ENCODE measurements at places on chromosomes 1 and 21.

GRCh38 chr1:25682059-25682601 lies 65.5 kb downstream of the MAN1C1 start:
- DNase-seq = no peak

DNA sequence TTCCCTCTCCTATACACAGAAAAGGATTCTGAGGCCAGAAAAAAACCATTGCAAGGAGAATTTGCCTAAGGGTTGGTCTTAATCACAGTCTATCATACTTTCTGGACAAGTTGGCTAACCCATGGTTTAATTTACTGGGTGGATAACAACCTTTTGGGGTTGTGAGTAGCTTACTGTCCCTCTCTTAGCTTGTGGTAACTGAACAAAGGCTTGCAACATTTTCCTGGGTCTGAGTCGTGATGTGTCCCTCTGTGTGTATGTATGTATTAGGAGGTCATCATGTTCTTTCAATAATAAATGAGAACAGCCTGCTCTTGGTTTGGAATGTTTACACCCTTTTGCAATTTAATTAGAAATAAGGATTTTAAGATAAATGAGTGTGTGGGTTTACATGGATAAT lies 36.7 kb downstream of the PAPPA2 start:
- DNase-seq = no peak

- DNase-seq = no peak
Measured at GRCh38 chr1:89146721-89147120, 20.8 kb upstream of the GBP2 start.

DNA sequence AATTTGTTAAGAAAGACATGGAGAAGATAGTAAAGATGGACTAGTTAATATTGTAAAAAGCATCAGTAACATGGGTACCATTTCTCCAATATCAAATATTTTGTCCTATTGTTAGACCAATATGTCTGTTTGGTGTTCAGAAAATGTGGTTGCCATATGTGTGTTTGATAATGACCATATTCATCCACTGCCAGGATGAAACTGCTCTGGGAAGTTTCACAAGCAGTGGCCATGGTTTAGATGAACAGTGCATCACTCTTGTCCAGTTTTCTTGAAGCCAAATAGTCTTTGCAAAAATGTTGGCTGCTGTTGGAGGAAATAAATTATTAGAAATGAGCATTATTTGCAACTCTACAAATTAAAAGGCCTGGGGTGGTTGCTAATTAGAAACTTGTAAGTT lies 333.8 kb downstream of the NUF2 start:
- DNase-seq = no peak

DNA sequence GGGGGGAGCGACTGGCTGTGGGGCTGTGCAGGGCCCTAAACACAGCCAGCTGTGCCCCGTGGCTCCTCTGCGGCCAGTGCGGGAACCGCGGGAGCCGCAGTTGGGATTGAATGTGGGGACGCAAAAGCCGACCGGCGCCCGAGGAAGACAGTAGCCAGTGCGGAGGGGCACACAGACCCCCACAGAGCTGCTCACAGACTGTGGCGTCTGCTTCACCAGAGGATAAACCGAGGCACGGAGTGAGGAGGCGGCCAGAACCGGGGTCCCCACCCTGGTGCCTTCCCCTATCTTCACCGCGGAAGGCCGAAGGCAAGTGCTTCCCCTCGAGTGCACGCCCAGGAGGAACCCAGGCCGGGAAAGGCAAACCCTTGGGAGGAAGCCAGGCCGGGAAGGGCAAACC lies 8.7 kb upstream of the TMEM52 start:
- no peak for DNase-seq

GRCh38 chr21:42291751-42292562 lies 23.3 kb downstream of the TFF3 start:
- no peak for DNase-seq

GRCh38 chr1:85316321-85316720 lies 39.9 kb upstream of the BCL10 start:
- DNase-seq = no peak

DNA sequence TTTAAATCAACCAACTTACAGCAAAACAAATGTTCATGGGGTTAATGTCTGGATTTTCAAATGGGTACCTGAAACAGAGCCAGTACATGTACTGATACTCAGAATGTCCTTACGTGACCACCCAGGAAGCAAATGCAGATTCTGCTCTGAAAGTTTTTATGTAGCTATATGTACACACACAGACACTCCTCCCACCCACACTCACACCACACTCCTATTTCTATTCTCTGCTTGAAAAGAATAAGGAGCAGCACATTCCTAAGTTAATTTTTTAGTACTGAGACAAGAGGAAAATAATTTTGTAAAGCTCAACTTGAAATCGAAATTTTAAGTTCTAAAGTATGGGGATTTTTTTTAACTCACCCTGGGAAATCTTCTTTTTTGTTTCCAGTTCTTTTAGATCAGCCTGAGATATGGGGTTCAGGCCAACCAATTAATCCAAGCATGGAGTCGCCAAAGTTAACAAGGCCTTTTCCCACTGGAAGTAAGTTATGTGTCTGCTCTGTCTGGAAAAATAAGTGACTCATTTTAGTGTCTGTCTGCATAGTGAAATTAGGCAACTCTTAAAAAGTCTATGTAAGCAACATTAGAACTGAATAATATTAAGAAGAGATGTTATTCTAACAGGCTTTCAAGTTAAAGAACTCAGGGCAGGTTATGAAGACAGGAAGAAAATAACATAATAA lies 75.5 kb upstream of the DYNLT5 start:
- no peak for DNase-seq

GRCh38 chr1:169367096-169367685 lies 406 bp downstream of the NME7 start:
- no peak for DNase-seq

- DNase-seq = no peak
Measured at GRCh38 chr1:47181095-47181954, 8.5 kb downstream of the PDZK1IP1 start.

- no peak for DNase-seq
Measured at GRCh38 chr1:27379564-27380122, 3.5 kb downstream of the CD164L2 start.

DNA sequence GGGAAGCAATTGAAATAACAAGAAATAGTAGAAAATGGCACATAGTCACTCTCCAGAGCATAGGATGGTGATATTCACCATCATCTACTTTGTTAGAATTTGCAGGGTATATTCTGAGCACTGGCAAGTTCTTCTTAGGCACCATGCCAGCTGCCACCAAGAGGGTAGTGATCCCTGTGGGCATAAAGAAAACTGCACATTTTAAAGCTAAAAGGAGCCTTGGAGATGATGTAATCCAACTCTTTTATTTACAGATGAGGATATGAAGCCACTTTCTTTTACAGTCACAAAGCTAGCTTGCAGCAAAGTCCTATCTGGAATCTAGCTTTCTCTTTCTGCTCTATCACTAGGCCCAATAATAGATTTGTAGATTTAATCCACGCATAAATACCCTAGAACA lies 69.0 kb downstream of the PTGER3 start:
- no peak for DNase-seq

- DNase-seq = no peak
Measured at GRCh38 chr1:223700388-223700918, 11.9 kb upstream of the CAPN2 start.

DNA sequence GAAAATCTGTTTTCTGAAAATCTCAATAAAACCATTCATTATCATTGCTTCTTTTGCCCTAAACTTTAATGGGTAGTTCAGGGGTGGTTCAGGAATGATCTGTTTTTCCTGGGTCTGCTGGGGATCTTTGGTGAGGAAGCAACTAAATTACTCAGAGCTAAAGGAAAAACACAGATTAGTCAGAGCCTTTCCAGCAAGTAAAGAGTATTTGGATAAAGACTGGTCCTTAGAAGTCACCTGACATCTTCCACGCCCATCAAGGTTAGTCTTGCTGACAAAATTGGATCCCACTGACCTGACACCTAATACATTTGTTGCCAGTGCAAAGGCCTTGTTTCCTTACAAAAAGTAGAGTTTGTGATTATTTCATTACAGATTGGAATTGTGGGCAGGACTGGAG lies 24.2 kb downstream of the HSPA13 start:
- no peak for DNase-seq

GRCh38 chr1:53629101-53629691 lies 109.8 kb downstream of the GLIS1 start:
- no peak for DNase-seq

- DNase-seq = no peak
Measured at GRCh38 chr1:82861749-82862148, 1061.0 kb downstream of the ADGRL2 start.

All from naive B cell (primary cell).